Activated CD8-positive, alpha-beta T cell treated with anti-CD3 and anti-CD28 coated beads for 36 hours (primary cell): ENCODE measurements at places on chromosomes 6 and 20. TPM values are rescaled to one million over a fixed set of nuclear protein-coding genes. Genes with fewer than 3 reads are reported as not detected.

The OXT gene
- not detected for total RNA-seq

The SEMG2 gene
- total RNA-seq = not detected

The SLC2A10 gene
- total RNA-seq = not detected

DNA sequence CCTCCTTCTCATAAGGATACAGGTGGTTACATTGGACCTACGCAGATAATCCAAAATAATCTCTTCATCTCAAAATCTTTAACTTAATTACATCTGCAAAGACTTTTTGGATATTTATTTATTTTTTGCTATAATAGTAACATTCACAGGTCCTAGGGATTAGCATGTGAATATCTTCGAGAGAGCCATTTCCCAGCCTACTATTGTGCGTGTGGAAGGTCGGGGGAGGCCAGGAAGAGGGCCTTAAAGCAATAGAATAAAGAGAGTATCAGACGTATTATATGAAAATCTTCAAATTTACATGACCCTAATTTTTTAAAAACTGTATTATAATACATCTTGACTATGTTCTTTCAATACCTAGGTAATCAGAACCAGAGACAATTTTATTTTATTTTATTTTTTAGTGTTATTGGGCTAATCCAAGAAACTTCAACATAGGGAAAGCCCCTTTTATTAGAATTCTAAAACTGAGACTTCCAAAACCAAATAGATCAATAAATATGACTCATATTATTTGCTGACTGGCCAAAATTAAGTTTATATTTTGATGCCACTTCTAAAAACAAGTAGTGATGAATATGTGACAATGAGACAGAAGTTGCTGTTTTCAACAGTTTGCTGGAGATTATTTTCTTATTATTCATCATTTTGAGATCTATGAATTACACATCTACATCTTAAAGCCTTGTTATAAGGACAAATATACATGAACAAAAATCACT, 536.1 kb downstream of the NKAIN2 start:
- H3K4me3 ChIP-seq = no peak overlapping the region
- H3K27ac ChIP-seq = no peak overlapping the region
- H3K36me3 ChIP-seq = no peaks in the 10 kb centered on the region
- DNase-seq = no peak
- H3K4me1 ChIP-seq = no peaks in the 10 kb centered on the region

GRCh38 chr6:170265655-170266054, 25.2 kb downstream of the DLL1 start:
- no peak for DNase-seq
- no peaks in the 10 kb centered on the region for H3K4me1 ChIP-seq
- no peak overlapping the region for H3K27ac ChIP-seq
- H3K36me3 ChIP-seq = no peaks in the 10 kb centered on the region
- H3K27me3 ChIP-seq = peaks cover 2% of the 10 kb centered on the region
- no peak overlapping the region for H3K4me3 ChIP-seq

- no peak for DNase-seq
- peak overlapping the region; percentile 2 for H3K27ac ChIP-seq
- H3K36me3 ChIP-seq = peaks cover 25% of the 10 kb centered on the region
- H3K4me1 ChIP-seq = peaks cover 37% of the 10 kb centered on the region
- no peaks in the 10 kb centered on the region for H3K27me3 ChIP-seq
Measured at GRCh38 chr20:35831971-35832370, 60.2 kb downstream of the PHF20 start.

DNA sequence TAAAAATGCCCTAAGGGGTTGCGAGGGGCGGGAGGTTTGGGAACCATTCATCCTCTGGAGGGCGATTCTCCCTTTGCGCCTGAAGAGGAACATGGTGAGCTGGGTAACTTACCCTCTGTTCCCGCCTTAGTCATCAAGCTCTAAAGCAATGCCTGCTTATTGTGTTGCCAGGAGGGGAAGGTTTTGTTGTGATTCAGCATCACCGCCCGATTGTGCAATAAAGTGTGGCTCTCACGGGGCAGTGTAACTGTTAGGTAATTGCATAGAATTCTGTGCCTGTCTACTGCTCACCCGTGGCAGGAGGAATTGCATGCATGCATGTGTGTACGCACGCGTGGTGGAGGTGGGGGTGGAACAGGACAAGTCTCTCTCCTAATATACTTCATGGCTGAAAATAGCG, 95.5 kb upstream of the AGPAT4 start:
- H3K4me1 ChIP-seq = no peaks in the 10 kb centered on the region
- no peak overlapping the region for H3K4me3 ChIP-seq
- H3K36me3 ChIP-seq = no peaks in the 10 kb centered on the region
- H3K27ac ChIP-seq = no peak overlapping the region
- DNase-seq = no peak

DNA sequence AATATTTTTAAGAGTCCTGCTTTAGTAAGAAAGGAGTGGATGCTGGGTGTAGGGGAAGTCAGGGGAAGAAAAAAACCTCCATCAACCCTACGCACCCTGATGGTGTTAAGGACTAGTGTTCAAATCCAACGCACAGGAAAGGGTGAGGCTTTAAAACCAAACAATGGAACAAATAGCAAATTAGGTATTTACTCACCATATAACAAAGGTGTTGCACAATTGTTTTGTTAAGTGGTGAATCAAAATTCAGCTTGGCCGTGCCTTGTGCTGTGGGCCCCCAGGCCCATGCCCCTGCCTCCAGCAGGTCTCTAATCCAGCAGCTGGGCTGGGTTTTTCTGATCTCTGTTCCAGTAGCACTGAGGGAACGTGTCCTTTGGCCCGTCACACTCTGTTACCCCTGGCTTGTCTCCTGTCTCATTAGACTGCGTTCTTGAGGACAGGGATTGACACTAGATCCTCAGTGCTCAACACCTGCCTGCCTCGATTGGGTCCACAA, 11.8 kb downstream of the FAM83D start:
- no peaks in the 10 kb centered on the region for H3K4me1 ChIP-seq
- no peak for DNase-seq
- H3K36me3 ChIP-seq = peaks cover 26% of the 10 kb centered on the region
- no peaks in the 10 kb centered on the region for H3K27me3 ChIP-seq

DNA sequence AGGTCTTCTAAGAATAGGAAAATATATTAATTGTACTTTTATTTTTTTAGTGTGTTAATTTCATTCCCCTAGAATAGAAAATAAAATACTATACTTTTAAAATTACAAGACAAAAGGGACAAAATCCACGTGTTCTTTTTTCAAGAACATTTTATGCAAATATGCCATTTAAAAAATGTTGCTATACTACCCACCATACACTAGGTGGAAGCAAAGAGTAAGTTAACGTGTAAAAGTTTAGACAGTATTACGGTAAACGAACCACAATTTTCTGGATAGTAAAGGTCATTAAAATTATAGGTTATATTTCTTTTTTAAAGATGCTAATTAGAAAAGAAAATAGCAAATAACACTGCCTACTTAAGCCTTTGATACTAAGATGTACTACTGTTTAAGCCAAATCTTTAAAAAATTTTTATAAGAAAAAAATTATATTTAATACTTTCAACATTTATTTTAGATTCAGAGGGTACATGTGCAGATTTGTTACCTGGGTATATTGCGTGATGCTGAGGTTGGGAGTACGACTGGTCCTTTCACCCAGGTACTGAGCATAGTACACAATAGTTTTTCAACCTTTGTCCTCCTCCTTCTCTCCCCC, 287.6 kb downstream of the PHF3 start:
- no peaks in the 10 kb centered on the region for H3K36me3 ChIP-seq
- H3K27ac ChIP-seq = no peak overlapping the region
- no peak overlapping the region for H3K4me3 ChIP-seq
- DNase-seq = no peak
- no peaks in the 10 kb centered on the region for H3K4me1 ChIP-seq
- H3K27me3 ChIP-seq = peaks cover 3% of the 10 kb centered on the region
